Midbrain (tissue), 1 donor: ENCODE measurements at places on chromosomes 4 and X.

DNA sequence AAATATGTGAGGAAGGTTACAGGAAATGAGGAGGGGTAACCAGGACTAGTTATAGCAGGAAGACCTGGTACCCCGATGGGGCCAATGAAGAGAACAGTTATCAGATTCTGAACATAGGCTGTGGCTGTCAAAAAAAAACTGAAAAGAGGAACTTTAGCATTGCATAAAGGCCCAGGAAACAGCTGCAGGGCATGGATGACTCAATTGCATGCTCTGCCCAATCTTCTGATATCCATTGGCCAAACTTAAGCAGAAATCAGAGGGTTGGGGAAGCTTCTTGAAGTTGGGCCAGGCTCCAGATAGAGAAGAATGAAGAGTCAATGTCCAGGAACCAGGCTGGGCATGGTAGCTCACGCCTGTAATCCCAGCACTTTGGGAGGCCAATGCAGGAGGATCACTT lies 1222.4 kb upstream of the PRKX start:
- peak; percentile 19 for DNase-seq

GRCh38 chr4:184016759-184017668 lies 111.9 kb downstream of the STOX2 start:
- DNase-seq = peak; percentile 14

- DNase-seq = no peak
Measured at GRCh38 chr4:21507439-21507838, 441.1 kb downstream of the KCNIP4 start.

GRCh38 chr4:163108614-163109013 lies 58.1 kb downstream of the NAF1 start:
- no peak for DNase-seq
